Bone marrow (tissue), 2 donors: ENCODE measurements at places on chromosomes 3 and 15.

DNA sequence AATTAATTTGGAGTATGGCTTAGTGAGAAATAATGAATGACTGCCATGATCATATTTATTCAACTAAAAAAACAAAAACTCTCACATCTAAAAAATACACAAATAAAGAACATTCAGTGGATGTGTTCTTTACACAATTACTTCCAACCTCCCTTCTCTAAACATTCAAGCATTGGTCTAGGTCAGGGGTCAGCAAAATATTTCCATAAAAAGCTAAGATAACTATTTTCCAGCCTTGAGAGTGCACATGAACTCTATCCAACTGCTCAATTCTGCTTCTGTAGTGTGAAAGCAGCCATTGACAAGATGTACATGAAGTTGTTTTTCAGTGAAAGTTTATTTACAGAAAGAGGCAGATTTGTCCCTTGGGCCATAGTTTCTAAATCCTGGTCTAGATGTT lies 406.3 kb downstream of the MAGI1 start:
- no peak for DNase-seq

- no peak for DNase-seq
Observed at GRCh38 chr3:175941352-175941751, 1082.2 kb downstream of the NAALADL2 start.

- DNase-seq = no peak
Observed at GRCh38 chr3:64638981-64639481, 48.8 kb downstream of the ADAMTS9 start.

- DNase-seq = no peak
Observed at GRCh38 chr15:52329987-52330386, 34.4 kb upstream of the MYO5C start.

DNA sequence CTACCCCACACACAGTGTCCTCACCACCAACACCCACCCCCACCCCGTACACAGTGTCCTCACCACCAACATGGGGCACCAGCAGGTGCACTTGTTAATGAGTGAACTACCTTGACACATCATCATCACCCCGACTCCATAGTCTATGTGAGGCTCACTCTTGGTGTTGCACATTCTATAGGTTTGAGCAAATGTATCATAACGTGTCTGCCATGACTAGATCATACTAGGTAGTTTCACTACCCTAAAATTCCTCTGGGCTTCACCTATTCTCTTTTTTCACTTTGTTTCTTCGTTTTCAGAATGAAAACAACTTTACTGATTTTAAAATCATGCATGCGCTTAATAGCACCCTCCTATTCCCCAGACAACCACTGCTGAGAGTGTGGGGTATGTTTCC lies 102.6 kb upstream of the SLC6A6 start:
- no peak for DNase-seq

GRCh38 chr3:182782149-182782548 lies 11.2 kb upstream of the ATP11B start:
- DNase-seq = no peak
